ENCODE measurements at places on chromosomes 3 and 15.

- no peak for DNase-seq
These were observed 779 bp upstream of the CTNNB1 start for GRCh38 chr3:41198526-41198925.

- no peak for DNase-seq
These were observed 760.8 kb upstream of the CFAP20DC start for GRCh38 chr3:59810606-59811005.

GRCh38 chr3:33074217-33075067 lies 22.5 kb downstream of the GLB1 start:
- DNase-seq = peak; percentile 65

GRCh38 chr3:11197484-11197883 lies 43.2 kb downstream of the HRH1 start:
- DNase-seq = no peak

- no peak for DNase-seq
These were observed 373.1 kb upstream of the WNT5A start for GRCh38 chr3:55860049-55860721.

- DNase-seq = peak; percentile 19
These were observed 61.9 kb upstream of the C3orf80 start for GRCh38 chr3:160163229-160163878.

GRCh38 chr15:75834021-75834420 lies 9.2 kb upstream of the UBE2Q2 start:
- DNase-seq = no peak

DNA sequence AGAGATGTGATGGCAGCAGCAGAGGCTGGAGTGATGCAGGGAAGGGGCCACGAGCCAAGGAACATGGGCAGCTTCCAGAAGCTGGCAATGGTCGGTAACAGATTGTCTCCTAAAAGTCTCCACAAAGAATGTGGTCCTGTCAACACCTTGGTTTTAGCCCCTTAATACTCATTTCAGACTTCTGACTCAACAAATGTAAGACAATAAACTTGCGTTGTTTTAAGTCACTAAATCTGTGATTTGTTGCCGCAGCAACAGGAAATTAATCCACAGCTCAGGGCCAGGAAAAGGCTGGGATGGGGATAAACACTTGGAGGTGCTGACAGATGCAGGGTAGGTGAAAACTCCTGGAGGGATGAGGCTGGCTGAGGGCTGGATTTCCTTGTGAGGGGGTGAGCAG lies 69.9 kb downstream of the OXNAD1 start:
- no peak for DNase-seq

DNA sequence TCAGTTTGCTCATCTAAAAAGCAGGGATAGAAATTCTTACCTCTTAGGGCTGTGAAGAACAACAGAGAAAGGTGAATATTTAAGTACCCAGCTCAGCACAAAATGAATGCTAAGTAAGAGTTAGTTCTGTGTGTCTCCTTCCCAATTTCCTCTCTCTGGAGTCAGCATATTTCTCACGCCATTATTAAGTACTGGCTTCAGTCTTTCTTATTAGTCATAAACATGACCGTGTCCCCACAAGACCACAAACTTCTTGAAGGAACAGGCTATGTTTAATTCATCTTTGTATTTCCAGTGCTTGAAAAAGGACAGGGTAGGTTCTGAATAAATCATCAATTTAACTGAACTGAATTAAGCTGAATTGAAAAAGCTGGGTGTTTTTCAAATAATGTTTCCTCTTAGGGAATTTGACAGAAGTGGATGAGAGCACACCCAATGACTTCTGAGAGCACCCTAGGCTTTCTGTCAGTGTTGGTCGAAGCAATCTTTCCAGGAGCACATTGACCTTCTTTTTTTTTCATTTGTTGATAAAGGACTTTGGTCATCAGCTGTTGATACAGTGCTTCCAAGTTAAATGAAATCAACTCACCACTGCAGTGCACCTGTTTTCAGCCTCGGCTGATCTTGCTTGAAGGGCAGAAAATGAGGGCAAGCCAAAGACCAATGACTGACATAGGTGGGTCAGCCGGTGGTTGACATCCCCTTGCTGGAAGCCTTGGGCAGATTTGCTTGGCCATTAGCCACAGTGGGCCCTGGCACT lies 324.6 kb downstream of the MFSD1 start:
- DNase-seq = no peak

DNA sequence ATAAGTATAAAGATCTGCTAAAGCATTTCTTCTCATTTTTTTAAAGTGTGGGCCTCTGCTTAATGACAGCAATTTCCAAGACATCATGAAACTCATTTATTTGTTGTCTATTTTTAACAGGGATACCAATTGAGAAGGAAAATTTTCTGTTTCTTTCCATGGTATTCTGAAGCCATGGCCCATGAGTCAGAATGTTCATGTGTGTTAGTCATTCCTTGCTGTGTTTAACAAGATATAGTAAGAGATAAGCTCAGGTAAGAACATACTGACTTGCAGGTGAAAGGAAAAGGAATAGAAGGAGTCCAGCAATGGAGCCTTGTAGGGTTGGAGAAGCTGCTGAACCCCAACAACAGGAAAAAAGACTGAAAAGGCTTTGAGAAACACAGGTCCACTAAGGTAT lies 17.0 kb upstream of the ARID3B start:
- no peak for DNase-seq

DNA sequence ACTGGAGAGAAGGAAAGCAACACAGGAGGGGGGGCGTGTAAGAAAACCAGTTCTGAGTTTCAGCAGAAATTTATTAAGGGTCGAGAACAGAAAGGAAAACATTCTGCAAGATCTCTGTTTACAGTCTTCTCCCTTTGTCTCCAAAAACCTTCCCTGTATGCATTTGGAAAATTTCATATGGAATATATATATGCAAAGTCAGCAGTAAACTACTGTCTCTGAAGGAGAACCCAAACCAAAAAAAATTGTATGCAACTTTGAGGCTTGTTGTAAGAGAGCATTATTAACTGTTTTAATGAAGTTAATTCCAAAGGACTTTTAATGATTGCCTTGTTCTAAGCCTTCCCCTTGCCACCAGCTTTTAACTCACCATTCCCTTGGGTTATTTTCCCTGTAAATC lies 238.2 kb upstream of the GPR149 start:
- no peak for DNase-seq
